ENCODE measurements at places on chromosomes 1 and 21.
A peak's percentile ranks its signal among the peaks of the same experiment; 100 is the strongest.

DNA sequence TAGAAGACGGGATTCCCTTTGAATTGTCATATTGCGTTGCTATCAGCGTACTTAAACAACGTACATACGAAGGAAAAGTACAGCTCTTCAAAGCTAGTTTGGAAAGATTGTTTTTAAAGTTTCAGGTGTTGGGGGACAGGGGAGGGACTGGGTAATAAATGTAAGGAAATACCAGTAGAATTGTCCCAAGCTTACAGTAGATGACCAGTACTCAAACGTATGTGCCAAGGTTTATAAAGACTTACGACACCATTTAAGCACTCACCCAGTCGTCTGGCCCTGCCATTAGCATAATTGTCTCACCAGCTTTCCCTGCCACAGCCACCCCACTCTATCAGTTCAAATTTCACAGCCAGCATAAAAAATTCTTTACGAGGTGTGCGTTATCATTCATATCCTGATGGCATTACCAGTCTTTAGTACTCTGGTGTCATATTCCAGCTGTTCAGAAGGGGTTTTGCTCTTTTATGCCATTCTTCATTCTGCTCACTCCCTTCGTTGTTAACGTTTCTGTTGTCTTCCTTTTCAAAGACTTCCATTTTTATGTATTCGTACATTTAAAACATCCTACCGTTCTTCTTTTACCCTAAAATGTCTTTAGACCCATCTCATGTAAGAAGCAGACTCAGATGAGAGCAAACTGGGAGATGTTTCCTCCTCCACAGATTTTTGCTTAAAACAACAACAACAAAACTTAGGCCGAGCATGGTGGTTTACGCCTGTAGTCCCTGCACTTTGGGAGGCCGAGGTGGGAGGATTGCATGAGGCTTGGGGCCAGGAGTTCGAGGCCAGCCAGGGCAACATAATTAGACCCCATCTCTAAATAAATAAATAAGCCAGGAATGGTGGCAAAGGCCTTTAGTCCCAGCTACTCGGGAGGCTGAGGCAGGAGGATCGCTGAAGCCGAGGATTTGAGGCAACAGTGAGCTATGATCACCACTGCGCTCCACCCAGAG lies 1.0 kb upstream of the HP1BP3 start:
- DNase-seq: no peak

DNA sequence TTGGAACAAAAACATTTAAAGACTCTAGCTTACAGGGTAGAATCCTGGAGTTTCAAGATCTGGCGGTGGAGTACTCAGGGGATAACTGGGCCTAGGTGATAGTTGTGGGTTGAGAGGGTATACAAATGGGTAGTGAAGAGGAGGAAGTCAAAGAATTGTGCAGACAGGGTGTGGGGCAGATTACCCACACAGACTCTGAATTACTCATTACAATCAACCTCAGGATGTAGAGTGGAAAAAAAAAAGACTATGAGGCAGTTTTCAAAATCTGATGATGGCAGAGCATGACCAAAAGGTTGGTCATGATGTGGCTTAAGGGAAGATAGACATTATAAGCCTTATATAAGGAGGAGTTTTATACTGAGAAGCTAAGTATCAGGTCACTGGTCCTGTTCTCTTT lies 44.1 kb upstream of the GLIS1 start:
- no peak for DNase-seq

GRCh38 chr1:169731446-169731845 lies 2.4 kb downstream of the SELE start:
- DNase-seq: no peak

DNA sequence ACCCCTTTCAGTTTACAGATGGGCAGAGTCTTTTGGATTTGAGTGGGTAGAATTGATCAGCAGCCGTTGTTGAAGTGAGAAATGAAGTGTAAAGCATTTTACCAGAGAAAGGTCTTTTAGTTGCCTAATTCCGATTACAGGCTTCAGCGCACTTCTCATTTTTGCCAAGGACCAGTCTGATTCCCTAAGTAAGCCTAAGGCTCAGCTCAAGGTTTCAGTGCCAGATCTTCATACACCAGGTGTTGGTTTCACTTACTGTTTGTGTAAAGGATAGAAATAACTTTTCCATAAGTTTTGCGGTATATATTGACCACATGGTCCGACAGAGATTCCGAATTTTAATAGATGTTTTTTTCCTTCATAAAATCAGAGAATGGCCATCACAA lies 83.9 kb upstream of the BMP8A start:
- DNase-seq: no peak

DNA sequence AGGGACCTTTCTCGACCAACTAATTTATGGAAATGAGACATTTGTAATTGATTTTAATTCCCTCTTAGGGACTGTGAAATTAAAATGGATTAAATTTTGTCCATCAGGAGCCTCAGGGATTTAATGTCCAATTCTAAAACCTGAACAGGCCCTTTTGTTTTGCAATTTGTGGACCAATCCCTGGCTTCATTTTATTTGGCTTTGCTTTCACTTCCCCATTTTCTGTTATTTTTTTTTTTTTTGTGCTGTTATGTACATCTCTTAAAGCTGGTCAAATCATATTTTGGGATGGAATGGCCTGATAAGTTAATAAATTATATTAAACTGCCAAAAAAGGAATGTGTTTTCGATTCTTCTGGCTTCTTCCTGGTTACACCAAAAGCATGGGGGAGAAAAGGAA lies 28.9 kb downstream of the ZSCAN20 start:
- DNase-seq: no peak

DNA sequence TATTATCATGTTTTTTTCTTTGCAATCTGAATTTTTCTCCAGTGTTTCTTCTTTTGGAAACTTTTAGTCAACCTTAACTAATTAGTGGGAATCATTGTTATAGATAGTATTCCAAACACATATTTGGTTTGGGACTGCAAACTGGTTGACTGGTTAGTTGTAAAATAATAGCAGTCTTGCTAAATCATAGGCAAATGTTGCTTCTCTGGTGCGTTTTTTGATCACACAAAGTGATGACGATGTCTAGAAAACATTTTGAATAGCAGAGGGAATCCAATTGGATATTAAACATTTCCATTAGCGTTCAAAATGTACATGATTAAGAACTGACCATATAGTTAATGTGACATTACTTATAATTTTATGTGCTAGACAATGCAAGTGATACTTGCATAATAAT lies 4.5 kb downstream of the DNAJB4 start:
- no peak for DNase-seq

- peak; percentile 0 for DNase-seq
Observed at GRCh38 chr1:18530587-18531502, 50.1 kb downstream of the KLHDC7A start.

- DNase-seq: no peak
Observed at GRCh38 chr21:39641827-39642450, 29.2 kb downstream of the B3GALT5 start.

GRCh38 chr1:159826441-159827101 lies at the start of gene SLAMF8:
SLAMF8 (plus strand) TSS chr1:159826873; CDS start chr1:159826899, 26 bp downstream.
- DNase-seq: no peak

DNA sequence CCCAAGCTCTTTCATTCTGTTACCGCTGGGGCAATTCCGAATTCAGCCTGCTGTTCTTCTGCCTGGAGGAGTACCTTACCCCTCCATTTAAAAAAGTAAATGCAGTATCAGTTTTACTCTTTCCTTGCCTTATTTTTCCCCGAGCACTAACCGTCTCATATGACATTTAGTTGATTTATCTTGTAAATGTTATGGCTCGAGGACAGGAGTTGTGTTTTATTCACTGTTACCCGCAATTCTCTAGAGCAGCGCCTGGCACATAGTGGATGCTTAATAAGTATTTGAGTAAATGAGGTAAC lies 425 bp upstream of the TADA1 start:
- DNase-seq: no peak

GRCh38 chr1:185453496-185454192 lies 136.6 kb upstream of the IVNS1ABP start:
- no peak for DNase-seq

DNA sequence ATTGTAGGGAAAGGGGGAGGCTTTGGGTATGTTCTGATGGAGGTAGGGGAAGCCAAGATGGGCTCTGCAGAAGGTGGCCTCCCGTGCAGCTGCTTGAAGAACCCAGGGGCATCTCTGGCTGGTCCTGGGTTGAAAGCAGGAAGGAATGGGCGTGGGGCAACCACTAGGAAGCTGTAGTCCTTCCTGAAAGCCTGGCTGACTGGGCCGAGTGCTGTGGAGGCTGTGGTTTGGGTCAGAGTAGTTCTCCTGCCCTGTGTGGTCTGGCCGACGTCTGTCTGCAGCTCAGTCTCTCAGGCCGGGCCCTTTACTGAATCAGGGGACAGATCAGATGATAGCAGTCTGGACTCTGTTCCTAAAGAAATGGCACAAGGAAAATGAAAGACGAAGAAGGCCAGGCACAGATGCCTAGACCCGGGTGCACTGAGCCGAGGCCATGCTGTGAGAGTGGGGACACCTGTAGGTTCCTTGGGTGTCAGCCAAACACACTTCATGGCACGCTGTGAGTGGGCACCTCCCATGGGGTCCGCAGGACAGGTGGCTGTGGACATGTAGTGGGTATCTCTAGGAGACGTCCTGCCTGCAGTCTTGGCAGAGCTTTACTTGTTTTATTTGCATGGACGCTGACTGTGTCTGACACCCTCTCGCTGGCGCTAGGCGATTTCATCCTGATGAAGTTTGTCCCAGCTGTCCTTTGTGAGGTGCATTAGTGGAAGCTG lies 87.0 kb downstream of the POFUT2 start:
- no peak for DNase-seq

DNA sequence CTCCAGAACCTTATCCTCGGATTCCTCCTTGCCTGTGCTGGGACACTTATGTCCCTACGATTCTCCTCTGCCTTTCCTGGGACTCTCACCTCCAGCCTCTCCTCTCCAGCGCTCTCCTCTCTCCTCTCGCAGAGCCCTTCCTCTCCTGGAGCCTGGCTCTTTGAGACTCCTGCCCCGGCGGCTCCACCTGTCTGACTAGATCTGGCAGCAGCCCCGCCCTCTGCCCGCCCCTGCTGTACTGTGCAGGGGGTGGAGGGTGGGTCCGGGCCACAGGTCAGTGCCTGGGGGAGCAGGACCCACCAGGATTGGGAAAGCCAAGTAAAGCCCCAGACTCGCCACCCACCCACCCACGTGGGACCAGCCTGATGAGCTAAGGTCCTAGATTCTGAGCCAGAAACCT lies 1.6 kb downstream of the ELOVL1 start:
- no peak for DNase-seq
